ENCODE measurements at places on chromosomes 3 and 15.
A peak's percentile ranks its signal among the peaks of the same experiment; 100 is the strongest.

DNA sequence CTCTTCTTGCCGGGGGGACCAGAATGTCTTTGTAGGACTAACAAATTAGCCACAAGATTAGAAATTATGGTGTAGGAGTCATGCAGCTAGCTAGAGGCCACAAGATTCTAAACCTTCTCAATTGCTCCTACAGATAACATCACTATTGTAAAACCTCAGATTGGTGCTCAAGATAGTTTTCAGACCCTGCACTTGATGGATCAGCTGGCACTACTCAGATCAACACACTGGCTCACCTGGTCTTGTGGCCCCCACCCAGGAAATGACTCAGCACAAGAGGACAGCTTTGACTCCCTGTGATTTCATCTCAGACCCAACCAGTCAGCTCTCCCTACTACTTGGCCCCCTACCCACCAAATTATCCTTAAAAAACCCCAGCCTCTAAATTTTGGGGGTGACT, 124.1 kb upstream of the RASGRP1 start:
- peak; percentile 56 for DNase-seq

DNA sequence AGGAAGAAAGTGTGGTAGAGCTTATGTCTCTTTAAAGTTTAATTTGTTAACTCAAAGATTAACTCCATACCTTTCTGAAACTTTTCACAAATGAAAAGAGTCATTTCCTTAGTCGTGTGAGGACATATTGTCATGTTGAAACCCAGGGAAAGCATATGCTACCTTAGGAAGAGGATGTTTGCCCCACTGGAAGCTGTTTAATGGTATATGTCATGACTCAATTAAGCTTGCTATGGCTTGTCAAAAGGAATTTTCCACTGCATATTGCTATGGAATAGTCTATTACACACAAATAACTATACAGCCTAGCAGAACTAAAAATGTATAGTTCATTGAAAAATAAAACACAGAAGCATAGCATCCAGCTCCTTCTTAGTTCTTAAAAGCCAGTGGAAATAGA, 69.9 kb downstream of the NSUN3 start:
- no peak for DNase-seq

DNA sequence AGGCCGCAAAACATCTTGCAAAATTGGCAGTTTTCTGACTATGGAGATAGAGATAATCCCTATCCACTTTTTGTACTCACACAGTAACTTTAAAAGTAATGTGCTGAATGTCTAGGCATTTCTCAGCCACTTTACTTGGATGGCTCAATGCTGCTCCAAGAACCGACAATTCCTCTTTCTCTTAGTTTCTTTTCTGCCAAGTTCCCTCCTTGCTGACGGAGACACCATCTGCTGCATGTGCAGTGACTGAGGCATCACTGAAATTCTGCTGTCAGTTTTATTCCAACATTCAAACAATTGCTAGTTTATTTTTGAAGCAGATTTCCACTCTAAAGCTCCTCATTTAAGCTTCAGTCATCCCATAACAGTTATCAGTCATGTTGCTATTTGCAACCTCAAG, 116.0 kb upstream of the RBMS3 start:
- no peak for DNase-seq

GRCh38 chr3:851098-851790, 241.6 kb upstream of the CNTN6 start:
- no peak for DNase-seq

DNA sequence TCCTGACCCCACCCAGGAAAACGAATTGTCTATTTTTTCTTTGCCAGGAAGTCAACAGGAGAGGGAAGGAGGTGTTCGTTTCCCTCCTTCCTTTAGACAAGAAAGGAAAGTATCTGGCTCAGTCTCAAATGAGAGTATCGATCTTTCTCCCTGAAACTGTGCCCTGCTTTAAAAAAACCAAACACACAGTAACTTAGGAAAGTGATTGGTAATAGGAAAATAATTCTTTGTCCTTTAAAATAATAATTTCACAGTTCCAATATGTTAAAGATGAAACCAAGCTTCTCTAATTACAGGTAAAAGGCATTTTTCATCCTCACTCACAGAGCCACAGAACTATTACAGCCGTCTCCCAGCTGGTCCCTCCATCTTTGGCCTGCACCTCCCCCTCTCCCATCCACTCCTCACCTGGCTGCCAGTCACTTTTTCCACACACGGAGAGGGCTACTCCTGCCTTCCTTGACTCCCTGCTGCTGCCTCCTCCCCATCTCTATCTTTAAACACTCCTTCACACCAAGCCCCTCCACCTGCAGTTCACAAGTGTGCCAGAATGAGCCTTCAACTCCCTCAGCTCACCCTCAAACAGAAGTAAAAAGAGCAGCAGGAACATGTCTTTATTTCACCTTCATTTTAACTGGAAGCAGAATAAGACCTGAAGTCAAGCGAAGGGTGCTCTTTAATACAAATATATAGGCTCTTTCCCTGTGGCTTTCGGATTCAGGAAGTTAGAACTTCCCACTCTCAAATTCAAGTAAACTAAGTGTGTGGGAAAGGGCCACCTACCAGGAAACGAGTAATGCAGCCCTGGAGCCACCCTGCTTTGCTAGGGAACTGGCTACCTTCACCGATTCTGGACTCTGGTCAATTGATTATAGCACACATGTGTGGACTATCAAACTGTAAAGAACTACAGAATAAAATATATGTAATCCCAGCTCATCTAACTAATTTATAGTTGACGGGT, 116.4 kb downstream of the SENP2 start:
- no peak for DNase-seq

DNA sequence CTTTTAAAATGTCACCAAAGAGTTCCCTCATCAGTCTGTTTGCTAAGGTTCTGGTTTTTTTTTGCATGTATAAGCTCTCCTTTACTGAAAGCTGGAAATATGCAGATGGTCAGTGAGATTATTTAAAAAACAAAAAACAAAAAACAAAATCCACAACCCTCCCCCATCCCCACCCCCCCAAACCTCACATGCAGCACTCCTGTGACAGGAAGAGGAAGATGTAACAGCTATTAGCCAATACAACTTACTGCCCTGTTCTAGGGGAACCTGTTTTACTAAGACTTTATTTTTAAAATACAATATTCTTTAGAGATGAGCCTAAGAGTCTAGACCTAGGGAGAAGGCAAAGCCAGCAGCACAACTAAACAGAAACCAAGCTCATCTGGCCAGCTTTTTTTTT, 39.5 kb downstream of the ANP32A start:
- DNase-seq, result no peak

- no peak for DNase-seq
Observed at GRCh38 chr3:177810162-177810623, 612.9 kb upstream of the TBL1XR1 start.

GRCh38 chr15:83919319-83919830, 265.5 kb downstream of the ADAMTSL3 start:
- DNase-seq, result no peak

DNA sequence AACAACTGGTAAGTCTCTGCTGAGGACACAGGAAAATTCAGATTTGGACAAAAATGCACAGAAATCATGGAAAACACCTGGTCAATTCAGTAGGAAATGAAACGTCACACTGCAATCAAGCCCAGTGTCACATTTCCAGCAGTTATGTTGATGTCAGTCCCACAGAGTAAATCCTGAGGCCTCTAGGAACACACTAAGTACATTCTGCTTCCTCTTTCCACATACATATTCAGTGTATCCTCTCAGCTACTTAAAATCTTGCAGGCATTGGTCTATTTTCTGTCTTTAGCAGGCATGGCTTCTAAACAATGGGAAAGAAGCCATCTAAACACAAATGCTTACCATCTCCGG, 207.8 kb downstream of the PLCL2 start:
- DNase-seq, result no peak

DNA sequence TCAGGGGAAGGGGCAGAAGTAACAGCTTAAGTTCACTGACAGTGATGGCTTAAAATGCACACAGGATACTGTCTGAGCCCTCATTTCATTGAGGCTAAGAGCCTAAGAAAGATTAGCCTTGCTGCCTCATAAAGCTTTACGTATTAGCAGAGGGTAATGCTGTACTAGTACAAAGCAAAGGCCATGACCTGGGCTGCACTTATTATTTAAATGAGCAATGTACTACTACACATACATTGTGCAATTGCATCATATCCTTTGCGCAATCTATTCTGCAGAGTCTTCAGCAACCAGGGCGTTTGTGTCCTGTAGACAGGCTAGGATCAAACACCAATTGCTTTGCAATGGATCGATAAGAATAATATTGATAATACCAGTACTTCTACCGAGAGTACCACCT, 221.8 kb downstream of the TPRG1 start:
- DNase-seq, result no peak

GRCh38 chr3:64805248-64805647, 117.4 kb upstream of the ADAMTS9 start:
- no peak for DNase-seq

Measured in CD8-positive, alpha-beta T cell (primary cell).